ENCODE measurements at places on chromosomes 4 and X.

DNA sequence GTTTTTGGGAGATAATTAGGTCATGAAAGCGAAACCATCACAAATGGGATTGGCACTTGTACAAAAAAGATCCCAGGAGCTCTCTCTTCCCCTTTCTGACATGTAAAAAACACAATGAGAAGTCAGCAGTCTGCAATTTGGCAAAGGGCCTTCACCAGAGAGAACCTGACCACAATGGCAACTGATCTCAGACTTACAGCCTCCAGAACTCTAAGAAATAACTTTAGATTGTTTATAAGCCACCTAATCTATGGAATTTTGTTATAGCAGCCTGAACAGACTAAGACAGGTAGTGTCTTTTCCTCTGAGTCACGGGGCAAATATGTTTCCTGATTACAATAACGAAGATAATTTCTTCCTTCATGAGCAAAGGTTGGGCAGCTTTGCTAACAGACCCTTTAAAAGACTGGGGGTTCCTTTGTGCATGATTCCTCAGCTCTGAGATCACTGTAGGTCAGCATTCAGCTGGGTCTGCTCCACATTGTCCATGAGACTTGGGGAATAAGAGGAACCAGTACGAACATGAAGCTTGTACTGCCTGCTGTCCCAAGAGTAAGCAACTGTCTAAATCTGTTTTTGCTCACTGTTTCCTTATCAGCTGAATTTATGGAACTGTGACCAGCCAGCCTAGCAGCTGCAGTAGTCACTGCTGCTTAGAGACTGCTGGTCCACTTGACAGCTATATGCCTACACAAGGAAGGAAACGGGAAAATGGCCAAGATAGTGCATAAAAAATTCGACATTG, 191.6 kb downstream of the ANAPC10 start:
- DNase-seq = no peak

DNA sequence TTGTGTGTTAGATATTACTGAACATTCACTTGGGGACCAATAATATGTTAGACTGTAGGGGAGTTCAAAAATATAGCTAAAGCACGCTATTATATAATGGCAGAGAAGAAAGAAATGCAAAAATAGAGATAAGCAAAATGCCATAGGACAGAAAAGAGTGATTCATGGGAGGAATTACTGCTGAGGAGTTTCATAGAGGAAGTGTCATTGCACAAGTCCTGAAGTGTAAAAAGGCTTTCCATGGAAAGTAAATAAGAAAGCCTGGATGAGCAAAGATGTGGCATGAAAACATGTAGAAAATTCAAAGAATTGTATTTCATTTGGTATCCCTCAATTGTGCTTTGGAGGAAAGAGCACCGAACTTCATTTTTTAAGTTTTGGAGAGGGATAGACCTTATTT, 14.5 kb downstream of the HMGB2 start:
- DNase-seq = no peak

DNA sequence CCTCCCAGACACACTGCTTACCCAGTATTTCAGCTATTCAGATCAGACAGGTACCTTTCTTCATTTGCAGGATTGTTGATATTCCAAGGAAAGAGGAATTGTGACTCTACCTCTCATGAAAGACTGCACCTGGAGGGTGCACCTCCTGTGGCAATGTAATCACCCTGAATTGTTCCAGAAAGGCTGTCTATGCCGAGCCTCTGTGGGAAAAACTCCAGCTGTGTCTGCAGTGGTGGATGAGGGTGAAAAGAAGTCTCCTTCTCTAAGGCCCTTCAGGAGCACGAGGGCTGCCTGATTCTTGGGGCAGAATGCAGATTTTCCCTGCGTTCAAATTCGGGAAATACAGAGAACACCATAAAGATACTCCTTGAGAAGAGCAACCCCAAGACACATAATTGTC, 108.2 kb upstream of the ADAMTS3 start:
- DNase-seq = no peak

GRCh38 chr4:185421366-185422124, 4.2 kb downstream of the UFSP2 start:
- DNase-seq = no peak

DNA sequence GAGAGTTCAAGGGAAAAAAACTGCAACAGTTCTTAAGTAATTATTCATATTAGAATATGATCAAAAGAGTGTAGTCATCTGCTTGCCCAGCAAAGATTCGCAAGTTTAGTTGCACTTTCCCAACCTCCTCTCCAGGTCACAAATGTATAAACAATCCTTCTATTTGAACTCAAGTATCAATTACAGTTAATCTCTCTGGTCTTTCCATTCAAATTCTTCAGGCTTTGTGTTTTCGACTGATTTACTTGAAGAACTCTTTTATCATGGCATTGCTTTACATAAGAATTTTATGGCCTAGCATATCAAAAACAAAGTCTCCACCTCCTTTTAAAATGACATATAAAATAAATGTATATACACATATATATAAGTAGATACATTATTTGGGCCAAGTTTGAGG, 1009.6 kb upstream of the DIAPH2 start:
- no peak for DNase-seq

DNA sequence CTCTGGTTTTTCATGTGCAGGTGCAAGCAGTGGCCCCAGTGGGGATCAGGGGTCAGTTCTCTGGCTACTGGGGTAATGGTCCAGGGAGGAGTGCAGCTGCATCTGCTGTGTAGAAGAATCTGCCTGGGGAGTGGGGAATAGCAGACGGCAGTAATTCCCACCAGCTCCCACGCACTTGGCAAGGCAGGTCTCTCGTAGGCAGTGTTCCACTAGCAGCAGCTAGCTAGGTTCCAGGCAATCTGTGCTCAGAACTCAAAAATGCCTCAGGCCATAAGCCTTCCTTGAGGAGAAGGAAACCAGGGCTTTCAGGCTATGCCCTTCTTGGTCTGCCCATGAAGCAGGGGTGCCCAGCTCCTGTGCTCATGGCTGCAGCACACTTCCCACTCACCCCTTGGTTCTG, 38.8 kb downstream of the DCLK2 start:
- DNase-seq = no peak

DNA sequence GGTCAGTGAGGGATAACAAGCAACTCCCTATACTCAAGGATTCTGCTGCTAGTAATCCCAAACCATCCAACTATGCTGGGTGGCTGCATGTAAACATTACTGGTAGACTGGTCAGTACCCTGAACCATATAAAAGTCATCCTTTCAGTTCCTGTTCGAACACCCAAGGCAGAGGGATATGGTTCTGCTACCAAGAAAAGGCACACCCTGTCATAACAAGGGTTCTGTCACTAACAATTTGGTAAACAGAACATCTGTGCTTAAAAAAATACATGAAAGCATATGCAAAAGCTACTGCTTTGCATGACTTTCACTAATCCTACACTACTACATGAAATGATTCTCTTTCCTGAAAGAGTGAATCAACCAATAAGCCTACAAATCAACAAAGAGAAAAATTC, 76.8 kb upstream of the MCF2 start:
- DNase-seq = no peak

GRCh38 chr4:166301266-166301665, 428.2 kb downstream of the TLL1 start:
- DNase-seq = no peak

GRCh38 chr4:53037892-53038291, 175.8 kb downstream of the RASL11B start:
- DNase-seq = no peak

GRCh38 chr4:96895826-96896225, 1055.9 kb downstream of the PDHA2 start:
- no peak for DNase-seq

GRCh38 chr4:17721496-17722355, 59.7 kb downstream of the FAM184B start:
- DNase-seq = no peak

- DNase-seq = no peak
Measured at GRCh38 chrX:15576019-15576418, 24.7 kb downstream of the ACE2 start.

DNA sequence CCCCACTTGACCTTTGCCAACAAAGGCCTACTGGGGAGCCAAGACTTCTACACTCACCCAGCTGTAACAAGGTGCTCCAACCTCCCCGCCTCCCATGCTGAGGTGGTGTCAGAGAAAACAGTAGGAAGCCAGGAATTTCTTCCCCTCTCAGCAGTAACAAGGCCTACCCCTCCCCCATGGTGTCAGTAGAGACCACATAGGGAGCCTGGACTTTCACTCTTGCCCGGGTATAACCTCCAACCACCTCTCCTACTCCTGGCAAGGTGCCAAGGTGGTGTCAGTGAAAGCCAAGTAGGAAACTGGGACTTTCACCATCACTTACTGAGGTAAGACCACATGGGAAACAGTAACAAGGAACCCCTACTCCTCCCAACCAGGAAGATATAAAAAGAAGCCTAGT, 93.1 kb downstream of the SLC16A2 start:
- no peak for DNase-seq

GRCh38 chr4:85475631-85476233, 782 bp downstream of the ARHGAP24 start:
- no peak for DNase-seq

GRCh38 chr4:70619778-70620177, 8.8 kb upstream of the ENAM start:
- no peak for DNase-seq

GRCh38 chr4:15438939-15439524, 11.2 kb downstream of the C1QTNF7 start:
- DNase-seq = no peak

- DNase-seq = no peak
Measured at GRCh38 chr4:91220315-91220714, 1083.5 kb upstream of the GRID2 start.

DNA sequence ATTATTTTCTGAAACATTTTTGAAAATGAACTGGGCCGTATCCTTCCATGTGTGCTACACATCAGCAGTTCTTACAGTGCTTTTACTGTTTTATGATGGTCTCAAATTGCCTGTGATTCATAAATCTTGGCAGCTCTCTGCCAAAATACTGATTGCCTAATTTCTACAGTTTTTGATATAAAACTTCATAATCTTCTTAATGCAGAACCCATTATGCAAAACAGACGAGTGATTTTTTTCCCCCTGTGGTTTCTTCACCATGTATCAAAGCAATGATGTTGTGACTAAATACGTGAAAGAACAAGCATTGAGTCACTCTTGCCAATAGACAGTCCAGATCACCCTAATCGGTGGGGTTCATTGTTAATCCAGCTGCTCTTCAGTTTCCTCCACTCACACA, 156.4 kb upstream of the WDR1 start:
- no peak for DNase-seq

GRCh38 chrX:128634754-128635153, 582.6 kb upstream of the ACTRT1 start:
- no peak for DNase-seq

DNA sequence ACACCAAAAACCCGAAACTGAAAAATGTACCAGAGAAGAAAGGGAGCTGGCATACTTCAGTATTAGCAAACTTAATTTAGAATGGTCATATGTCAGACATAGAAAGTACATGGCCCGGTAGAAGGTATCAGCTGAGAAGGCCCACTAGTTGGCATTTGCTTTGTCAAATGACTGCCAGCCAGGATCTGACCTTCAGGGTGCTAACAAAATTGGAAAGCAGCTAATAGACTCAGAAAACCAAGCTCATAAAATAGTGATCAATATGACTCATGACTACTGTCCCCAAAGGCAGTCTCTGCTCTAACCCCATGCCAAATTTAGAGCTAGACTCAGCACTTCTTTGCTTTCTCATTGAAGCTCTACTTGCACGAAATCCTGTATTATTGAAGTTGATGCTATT, 342.7 kb downstream of the PDGFC start:
- DNase-seq = no peak

- DNase-seq = no peak
Measured at GRCh38 chr4:5469151-5469775, 239.1 kb downstream of the EVC2 start.

DNA sequence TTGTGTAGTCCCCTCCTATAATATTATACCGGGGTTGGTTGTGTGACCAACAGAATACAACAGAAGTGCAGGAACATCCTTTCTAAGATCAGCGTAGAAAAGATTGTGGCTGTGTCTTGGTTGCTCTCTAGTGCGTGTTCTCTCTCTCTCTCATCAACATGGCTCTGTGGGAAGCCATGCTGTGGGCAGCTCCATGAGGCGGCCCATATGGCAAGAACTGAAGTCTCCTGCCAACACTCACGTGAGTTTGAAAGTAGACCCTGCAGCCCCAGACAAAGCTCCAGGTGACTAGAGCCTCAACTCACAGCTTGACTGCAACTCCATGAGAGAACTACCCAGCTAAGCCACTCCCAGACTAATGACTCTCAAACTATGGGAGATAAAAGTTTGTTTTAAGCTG, 118.7 kb downstream of the TSPAN5 start:
- no peak for DNase-seq

DNA sequence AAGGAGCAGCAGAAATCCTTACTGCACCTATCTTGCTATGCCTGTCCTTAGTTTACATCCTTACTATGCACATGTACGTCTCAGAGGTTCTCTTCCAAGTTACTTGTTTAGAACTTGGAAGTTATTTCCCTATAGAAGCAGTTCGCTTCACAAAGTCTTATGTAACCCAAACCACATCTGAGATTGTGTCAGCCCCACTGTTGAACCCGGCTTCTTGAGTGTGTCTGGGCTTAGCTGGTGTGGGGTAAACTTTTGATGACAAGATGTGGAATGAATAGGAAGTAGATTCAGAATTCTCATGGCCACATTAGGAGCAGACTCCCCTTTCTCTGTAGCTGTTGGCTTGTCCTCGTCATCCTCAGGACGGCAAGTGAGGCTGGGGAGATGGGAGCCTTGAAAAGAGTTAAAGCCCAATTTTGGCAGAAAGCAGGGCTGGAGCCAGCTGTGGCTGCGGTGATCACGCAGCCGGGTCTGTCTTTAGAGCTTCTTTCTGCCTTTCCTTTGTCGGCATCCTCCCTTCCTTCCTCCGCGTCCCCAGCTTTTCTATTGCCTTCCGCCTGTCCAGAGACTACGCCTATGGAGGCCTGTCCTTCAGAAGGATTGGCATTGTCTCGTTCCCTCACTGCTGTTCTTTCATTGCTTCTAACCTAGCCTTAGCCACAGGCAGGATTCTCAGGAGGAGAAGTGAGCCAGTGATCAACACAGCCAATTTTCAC, 23.0 kb upstream of the LIMCH1 start:
- no peak for DNase-seq

- no peak for DNase-seq
Measured at GRCh38 chr4:119750771-119751170, 122.2 kb upstream of the PDE5A start.

DNA sequence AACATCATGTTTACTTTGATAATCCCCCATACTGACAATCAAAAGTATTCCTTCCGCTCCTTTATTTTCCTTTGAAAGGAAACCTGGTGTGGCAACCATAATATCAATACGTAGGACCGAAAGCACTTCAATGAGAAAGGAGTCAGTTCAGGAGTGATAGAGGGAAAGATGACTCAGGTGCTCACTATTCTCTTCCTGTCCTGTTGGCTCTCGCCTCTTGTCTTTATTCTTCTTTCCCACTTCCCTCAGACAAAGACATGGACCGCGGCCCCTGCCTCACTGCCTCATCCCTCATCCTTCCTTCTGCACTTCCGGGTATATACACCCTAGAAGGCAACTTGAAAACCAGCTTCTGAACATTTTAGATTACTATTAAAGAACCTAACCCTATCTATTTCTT, 49.8 kb upstream of the TNIP3 start:
- DNase-seq = no peak

Measured in stimulated activated CD8-positive, alpha-beta memory T cell treated with anti-CD3 and anti-CD28 coated beads, Interleukin-4, amount 100 ng/mL, for 4 hours (primary cell).